ENCODE measurements at places on chromosomes 2 and 18.
A peak's percentile ranks its signal among the peaks of the same experiment; 100 is the strongest.

GRCh38 chr18:28359176-28359575, 182.2 kb upstream of the CDH2 start:
- no peak for DNase-seq

DNA sequence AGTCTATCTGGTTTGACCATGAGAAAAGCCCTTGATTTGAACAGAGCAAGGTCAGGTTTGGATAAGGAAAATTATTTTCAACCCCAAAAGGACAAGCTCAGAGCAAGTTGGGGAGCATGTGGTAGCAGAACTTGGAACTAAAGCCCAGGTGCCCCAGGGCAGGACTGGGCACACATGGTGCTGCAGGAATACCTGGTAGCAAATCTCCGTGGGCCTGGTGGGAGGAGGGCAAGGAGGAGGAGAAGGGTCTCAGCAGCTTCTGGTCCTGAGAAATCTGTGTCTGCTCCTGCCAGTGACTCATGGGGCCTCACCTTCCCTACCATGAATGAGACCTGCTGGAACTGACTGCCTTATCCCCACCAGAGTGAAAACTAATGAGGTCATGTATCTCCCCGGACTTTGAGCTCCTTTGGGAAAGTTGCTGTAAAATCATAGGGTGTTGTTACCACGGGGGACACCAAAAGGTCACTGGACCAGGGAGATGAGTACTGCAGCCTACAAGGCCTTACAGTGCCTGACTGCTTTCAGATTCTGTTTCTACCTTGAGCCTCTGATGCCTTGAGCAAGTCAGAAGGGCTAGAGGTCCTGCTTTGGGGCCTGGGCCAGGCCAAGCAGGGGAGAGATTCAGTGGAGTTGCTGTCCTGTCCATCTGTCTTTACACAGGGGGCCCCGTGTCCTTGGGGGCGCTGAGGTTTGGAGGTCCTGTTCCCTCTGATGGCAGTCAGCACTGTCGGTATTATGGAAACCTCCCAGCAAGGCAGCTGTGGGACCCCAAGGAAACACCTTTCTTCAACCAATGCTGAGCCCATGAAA, 304.0 kb downstream of the MYCN start:
- no peak for DNase-seq

GRCh38 chr2:11967946-11968465, 221.6 kb downstream of the LPIN1 start:
- DNase-seq, result no peak

DNA sequence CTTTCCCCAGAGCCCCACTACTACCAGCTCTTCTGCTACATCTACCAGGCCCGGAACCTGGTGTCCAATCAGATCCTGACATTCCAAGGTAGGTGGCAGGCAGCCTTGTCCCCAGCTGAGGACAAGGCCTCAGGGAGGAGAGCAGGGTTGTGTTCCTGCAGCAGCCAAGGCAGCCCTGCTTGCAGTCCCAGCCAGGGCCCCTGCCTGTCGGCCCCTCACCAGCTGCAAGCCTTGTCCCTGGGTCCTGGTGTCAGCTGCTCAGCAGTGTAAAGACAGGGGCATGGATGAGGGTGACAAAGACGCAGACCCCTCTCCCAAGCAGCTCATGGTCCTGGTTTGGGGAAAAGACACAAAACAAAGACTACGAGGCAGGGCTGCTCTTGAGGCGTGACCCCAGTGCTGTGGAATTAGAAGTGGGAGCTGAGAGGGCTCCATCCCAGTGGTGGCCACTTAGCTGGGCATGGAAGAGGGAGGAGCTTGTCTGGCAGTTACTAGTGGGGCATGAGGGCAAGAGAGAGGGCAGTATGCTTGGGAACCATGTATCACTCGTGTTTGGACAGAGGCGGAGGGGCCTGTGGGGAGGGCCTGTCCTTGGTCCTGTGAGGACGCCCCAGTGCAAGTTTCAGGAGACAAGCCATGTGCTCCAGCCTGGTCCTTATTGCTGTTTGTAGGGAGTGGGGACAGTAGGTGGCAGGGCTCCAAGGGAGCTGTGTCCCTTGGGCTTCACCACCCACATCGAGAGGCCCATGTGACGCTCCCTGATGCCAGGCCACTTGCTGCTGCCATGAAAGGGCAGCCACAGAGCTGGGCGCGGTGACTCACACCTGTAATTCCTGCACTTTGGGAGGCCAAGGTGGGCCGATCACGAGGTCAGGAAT, 47.5 kb downstream of the LMAN2L start:
- no peak for DNase-seq

GRCh38 chr2:62545261-62545660, 39.3 kb upstream of the TMEM17 start:
- DNase-seq, result no peak

DNA sequence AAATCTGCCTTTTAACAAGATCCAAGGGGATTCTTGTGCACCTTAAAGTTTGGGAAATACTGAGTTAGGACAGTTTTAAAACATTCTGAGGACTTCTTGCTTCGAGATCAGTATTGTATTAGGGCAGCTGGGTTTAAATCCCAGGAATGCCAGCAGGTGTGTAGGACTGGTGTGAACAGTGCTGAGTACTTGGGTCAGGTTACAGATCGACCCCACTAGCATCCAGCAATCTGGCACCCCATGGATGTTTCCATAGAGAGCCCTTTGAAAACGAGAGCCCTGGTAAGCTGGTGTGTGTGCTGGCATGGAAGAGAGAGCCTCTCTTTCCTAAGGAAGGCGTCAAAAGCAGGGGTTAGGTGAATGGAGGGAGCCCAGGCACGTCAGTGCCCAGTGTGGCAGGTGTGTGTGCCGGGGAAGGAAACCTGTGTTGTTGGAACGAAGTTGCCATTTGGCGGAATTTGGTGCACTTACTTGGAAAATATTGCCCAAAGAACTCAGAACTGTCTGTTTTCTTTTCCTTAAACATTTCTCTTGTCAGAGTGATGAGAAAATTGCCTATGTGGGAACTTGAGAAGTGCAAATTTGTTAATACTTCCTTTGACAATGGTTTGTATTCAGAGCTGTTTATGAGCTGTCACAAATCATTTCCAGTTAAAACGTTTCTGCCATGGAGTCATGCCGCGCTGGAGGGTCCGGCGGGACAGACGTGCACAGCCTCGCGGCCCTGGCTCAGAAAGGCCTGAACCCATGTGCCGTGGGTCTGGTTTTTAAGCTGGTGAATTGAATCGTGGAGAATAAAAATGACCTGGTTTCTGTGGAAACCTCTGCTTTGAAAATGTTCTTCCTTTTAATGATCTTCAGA, 38.1 kb downstream of the LDLRAD4 start:
- peak; percentile 46 for DNase-seq

- DNase-seq, result no peak
Measured at GRCh38 chr2:30195016-30195415, 36.3 kb upstream of the LBH start.

DNA sequence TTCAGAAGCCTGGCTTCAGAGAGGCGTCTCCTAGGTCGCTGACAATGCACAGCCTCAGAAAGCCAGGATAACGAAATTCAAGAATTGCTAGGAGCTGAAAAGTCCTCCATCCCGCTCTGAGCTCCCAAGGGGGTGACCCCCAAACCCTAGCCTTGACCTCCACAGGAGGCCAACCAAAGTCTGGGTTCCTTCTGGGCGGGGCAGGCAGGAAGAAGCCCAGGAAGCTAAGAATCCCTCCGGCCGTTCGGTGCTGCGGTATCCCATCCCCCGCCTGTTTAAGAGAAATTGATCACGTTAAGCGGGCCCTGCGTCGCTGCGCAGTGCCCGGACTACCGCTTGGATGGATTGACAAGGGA, 2.5 kb upstream of the OSR1 start:
- DNase-seq, result no peak

- no peak for DNase-seq
Measured at GRCh38 chr2:164803776-164804466, 37.7 kb downstream of the COBLL1 start.

DNA sequence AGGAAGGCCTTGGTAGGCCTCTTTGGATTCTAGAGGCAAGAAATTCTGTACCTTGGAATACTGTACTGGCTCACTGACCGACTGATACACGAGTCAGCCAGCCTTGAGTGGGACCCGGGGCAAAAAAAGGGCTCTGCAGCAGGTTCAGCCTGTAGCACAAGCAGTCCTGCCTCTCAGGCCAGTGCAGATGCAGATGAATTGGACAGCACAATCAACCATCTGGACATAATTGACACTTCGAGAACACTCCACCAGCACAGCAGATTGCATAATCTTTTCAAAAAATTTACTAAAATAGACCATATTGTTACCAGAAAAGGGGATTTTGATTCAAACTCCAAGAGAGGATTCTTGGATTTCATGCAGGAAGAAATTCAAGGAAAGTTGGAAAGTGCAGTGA, 241.6 kb downstream of the RPIA start:
- DNase-seq, result no peak

GRCh38 chr2:47403609-47404193, 745 bp downstream of the MSH2 start:
- no peak for DNase-seq

DNA sequence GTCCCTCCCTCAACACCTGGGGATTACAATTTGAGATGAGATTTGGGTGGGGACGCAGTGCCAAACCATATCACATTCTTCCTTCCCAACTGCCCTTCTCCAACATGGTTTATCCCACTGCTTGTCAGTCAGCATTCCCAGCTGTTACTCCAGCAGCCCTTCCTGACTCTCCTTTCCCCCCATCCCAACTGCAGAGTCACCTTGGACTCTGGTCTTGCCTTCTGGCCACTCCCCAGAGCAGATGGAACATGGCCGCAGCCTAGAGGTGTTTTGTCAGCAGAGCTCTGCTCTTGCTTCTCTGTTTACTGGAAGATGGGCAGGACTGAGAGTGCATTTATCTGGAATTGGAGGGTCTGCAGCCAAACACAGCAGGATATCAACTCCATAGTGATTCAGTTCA, 51.2 kb upstream of the MEX3C start:
- DNase-seq, result no peak

- DNase-seq, result no peak
Measured at GRCh38 chr2:178825183-178825582, 18.0 kb upstream of the TTN start.
